ENCODE measurements at places on chromosomes 11 and 22. TPM values are rescaled to one million over a fixed set of nuclear protein-coding genes. Genes with fewer than 3 reads are reported as not detected.

The SIPA1 gene
- total RNA-seq, result 6.0 TPM

GRCh38 chr11:128285321-128285720 lies 302.0 kb downstream of the ETS1 start:
- DNase-seq, result no peak

- DNase-seq, result no peak
These were observed 72.8 kb upstream of the CSNK2A3 start for GRCh38 chr11:11425806-11426205.

- DNase-seq, result no peak
These were observed 28.1 kb downstream of the IGSF9B start for GRCh38 chr11:133928628-133929059.

DNA sequence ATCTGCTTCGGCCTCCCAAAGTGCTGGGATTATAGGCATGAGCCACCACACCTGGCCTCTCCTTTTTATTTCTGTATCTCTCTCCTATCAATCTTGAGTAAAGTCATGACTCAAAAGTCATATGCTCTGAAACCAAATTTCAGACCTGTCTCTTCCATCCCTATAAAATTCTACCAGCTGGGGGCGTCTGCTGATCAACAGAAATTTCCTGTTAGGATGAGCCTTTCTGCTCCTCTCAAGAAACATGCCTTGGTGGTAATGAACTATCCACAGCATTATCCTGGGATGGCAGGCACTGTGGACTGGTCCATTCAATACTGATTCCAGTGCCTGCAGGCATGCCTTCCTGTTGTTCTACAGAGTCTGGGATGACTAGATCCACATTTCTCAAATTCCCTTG lies 472.6 kb downstream of the NELL1 start:
- DNase-seq, result no peak

- DNase-seq, result no peak
These were observed 43.9 kb downstream of the C11orf96 start for GRCh38 chr11:43986327-43986726.

- DNase-seq, result peak; percentile 70
These were observed 49.1 kb upstream of the VPREB1 start for GRCh38 chr22:22195265-22196017.

DNA sequence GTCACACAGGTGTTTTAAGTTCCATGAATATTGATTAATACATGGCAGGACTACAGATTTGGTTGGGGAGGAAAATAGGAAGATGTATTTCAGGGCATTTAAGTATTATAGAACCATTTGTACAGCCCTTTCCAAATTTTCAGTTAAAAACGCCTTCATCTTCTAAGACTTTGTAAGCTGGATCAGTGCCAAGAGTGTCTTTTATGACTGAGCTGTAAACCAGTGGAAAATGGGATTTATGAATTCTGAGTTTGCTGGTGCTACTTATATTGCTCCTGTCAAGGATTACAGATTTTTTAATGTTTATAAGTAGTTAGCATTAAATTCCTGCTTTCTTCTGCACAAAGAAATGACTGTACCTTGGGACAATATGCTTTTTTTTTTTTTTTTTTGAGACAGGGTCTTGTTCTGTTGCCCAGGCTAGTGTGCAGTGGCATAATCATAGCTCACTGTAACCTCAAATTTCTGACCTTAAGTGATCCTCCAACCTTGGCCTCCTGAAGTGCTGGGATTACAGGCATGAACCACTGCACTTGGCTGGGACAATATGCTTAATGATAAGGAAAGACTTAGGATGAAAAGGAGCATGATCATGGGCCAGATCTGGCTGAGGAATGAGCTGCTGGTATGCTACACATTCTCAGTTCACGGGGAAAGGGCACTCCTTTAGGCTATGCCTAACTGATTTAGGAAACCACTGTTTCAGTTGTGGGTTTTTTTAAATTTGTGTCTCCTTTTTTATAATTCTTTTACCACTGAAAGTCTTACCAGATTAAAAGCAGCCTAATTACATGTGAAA lies 113.6 kb upstream of the MTNR1B start:
- DNase-seq, result no peak

- no peak for DNase-seq
These were observed 16.8 kb downstream of the APOL5 start for GRCh38 chr22:35734517-35734827.

GRCh38 chr11:116439361-116439677 lies 333.5 kb downstream of the BUD13 start:
- no peak for DNase-seq

GRCh38 chr11:64876229-64876750 lies 2.1 kb downstream of the EHD1 start:
- no peak for DNase-seq
